Cardiac muscle cell (in vitro differentiated cells and primary cell): ENCODE measurements at places on chromosomes 11 and 22.

DNA sequence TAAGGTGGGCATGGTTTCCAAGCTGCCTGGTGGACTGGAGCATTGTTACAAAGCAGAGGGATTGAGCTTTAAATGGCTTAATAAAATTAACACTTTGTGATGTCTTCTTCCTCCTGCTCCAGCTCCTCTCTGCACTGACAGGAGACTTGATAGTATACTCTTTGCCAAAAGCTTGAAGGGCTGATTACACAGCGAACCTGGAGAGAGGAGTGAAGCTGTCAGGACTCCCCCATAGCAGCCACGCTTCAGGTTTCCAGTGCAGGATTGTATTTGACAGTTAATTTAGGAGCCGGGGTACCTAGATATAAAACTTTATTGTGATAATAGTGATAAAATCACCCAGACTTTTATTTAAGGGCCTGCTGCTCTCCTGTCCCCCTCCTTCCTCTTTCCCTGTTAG lies 50.0 kb downstream of the TRIM44 start:
- no peak for DNase-seq

DNA sequence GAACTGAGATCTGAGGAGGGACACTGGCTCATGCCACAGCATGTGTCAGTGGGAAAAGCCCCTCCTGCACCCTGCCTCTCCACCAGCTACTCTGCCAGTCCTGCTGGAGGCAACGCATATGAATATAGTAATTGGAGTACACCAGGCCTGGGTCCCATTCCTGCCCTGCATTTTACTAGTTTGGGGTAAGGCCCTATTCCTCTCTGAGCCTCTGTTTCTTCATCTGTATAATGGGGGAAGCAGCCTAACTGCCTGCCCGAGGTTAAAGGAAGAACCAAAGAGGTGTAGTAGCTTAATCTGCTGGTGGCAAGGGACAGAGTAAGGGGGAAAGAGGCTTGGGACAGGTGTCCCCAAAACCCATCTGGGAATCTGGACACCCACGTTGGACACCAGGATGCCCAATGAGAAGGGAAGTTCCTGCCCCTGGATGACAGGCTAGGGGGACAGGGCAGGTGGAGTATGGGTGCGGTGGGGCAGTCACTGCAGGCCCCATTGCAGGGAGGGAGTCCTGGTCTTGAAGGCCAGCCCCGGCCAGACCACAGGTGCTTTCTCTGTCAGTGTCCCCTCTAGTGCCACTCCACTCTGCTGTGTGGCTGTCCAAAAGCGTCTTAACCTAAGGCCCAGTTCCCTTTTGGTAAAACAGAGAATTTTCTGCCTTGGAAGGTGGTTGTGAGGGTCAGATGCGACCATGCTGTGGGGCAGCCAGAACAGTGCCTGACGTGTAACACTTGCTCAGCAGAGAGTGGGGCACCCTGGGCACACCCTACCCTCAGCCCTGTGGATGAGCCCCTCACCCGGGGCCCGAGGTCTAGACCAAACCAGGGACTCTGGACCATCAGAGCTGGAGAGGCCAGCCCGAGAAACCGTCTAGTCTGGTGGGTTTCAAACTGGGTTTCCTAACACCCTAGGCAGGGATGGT lies 11.5 kb downstream of the TSKU start:
- DNase-seq = no peak

GRCh38 chr11:67666676-67667489 lies 7.5 kb downstream of the ALDH3B2 start:
- no peak for DNase-seq

DNA sequence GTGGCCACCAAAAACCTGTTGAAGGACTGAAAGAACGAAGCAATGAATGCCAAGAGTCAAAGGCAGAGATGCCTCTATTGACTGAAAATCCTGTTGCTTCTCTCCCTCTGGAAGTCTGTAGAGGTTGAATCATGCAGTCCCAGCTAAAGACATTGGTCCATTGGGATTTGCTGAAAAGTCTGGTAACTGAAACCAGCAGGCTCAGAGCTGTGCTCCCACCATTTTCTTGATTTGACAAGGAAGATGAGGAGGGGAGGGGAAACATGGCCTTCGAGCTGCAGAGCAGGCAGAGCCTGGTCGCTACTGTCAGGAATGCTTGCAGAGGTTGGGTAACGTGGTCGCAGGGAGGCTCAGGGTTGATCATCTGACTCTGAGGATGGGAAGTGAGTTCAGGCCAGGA lies 72.8 kb upstream of the CSNK2A3 start:
- DNase-seq = no peak

- DNase-seq = no peak
These were observed 14.8 kb downstream of the CD6 start for GRCh38 chr11:60985991-60986915.

DNA sequence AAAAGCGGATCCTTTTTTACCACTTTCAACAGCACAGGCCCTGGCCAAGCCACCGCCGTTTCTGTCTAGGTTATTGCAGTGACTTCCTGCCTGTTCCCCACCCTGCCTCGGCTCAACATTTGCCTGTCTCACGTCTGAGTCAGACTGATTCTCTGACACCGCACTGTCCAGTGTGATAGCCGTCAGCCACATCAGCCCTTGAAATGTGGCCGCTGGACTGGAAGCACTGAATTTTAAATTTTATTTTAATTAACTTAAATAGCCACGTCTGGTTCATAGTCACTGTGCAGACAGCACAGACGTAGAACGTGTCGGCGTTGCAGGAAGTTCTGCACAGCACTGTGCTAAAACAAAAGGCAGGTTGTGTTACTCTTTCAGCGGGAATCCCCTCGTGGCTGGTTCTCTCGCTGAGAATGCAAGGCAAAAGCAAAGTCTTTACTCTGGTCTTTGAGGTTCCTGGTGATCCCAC lies 56.3 kb upstream of the ADSL start:
- no peak for DNase-seq
